ENCODE measurements at places on chromosomes 3 and 15.

- DNase-seq, result no peak
These were observed 16.4 kb downstream of the NEK4 start for GRCh38 chr3:52754373-52754772.

DNA sequence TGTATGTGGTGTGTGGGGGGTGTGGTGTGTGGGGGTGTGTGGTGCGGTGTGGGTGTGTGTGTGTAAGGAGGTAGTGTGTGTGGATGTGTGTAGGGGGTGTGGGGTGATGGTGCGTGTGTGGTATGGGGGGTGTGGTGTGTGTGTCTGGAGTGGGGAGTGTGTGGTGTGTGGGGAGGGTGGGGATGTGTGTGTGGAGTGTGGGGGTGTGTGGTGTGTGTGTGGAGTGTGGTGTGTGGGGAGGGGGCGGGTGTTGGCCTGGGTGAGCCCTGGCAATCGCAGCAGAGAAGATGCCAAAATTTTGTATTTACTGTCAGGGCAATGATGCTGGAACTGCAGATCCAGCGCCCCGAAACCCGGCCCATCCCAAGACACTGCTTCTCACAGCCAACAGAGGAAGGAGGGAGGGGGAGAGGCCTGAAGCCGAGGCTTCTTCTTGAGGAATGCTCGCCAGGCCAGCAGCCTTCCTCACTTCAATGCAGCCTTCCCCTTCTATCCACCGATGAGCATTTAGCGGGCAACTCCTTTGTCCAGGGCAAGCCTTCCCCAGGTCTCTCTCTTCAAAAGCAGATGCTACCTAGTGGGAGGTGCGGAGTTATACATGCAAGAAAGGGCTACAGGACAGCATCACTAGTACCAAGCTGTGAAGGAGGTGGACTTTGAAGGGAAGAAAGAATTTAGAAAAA lies 11.9 kb upstream of the SRP14 start:
- DNase-seq, result peak; percentile 61

GRCh38 chr3:71554649-71555048 lies 28.9 kb downstream of the FOXP1 start:
- no peak for DNase-seq

- DNase-seq, result no peak
These were observed 16.0 kb upstream of the SQOR start for GRCh38 chr15:45618813-45619212.

DNA sequence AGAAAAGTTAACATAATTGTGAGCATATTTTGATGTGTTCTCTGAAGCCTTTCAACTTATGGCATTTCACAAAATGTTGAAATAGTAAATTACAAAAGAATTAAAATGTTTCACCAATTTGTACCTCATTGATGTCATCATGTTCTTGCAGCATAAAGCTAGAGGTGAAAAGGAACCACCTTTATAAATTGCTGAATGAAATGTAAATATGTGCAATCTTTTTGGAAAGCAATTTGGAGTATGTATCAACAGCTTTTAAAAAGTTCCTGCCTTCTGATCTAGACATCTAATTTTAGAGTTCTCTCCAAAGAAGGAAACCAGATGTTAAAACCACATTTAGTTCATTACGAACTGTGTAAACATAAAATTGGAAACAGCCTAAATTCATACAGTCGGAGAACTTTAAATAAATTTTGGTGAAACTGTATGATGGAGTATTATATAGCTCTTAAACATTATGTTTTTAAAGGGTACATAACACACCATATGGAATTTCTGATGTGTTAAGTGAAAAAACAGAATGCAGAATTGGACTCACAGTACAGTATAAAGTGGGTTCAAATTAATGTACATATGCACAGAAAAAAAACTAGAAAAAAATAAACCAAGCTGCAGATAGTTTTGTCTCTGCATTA lies 311.2 kb upstream of the NAALADL2 start:
- DNase-seq, result no peak

DNA sequence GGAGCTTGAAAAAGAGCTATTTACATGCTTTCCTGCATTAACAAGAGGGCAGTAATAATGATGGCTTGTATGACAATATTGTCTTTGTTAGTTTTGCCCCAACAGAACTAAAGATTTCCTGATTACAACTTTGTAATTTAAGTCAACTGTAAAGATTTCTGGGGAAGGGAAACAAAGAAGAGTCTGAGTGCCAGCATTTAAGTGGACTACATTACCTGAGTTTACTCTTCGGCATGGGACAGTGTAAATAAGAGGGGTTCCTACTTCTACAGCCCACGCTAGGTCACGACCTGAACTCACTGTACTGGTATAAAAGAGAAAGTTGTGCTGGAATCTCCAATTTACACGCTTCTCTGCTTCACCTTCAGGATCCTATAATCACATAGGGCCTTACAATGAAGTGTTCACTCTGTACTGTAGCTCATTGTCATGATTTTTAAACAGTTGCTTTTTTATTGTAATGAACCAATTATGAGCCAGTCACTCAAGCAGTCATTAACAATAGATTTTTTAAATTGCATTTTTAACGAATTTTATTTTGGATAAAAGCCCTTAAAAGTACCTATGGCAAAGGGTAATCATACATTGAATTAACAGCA lies 39.6 kb downstream of the DPH6 start:
- no peak for DNase-seq

- no peak for DNase-seq
These were observed 14.6 kb upstream of the NIT2 start for GRCh38 chr3:100319951-100320350.

Measured in SK-N-DZ (cell line).